ENCODE measurements at places on chromosomes 4 and X.

DNA sequence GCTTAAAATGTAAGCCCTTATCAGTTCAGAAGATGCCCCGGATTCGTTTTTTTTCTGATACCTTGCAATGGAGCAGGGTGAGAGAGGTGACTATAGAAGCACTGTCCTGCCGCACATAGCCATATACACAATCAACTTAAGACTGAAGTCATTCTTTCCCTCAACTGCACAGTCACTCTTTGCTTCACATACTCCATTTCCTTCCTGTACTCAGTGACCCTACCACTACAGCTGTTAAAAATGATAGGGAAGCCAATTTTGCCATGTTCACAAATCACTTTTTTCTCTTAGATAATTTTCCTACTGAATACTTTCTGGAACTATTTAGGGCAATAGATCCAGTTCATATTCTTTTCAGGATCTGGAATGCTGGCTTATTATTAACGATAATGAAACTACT, 300.0 kb downstream of the ANK2 start:
- no peak for DNase-seq

GRCh38 chr4:185424905-185425646, 688 bp downstream of the UFSP2 start:
- no peak for DNase-seq

DNA sequence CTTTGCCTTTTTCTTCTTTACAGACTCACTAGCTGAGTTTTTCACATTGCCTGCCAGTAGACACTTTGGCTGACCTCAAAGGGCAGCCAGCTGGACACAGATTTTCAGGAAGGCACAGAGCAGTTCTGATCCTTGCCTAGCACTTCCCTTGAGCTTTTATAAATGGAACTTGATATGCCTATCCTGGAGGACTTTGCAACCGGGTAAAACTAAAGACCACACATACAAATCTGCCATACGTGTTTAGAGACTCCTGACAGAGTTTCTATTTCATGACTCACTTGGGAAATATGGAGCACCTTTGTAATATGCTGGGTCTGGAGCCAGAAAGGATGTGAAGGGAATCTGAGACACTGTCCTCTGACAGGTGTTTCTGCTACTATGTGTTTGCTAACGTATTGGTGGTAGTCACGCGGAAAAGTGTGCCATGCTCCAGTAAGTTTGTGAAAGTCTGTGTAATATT, 56.7 kb upstream of the RASSF6 start:
- DNase-seq, result no peak

- DNase-seq, result no peak
Measured at GRCh38 chrX:48493890-48494364, 14.9 kb upstream of the PORCN start.

DNA sequence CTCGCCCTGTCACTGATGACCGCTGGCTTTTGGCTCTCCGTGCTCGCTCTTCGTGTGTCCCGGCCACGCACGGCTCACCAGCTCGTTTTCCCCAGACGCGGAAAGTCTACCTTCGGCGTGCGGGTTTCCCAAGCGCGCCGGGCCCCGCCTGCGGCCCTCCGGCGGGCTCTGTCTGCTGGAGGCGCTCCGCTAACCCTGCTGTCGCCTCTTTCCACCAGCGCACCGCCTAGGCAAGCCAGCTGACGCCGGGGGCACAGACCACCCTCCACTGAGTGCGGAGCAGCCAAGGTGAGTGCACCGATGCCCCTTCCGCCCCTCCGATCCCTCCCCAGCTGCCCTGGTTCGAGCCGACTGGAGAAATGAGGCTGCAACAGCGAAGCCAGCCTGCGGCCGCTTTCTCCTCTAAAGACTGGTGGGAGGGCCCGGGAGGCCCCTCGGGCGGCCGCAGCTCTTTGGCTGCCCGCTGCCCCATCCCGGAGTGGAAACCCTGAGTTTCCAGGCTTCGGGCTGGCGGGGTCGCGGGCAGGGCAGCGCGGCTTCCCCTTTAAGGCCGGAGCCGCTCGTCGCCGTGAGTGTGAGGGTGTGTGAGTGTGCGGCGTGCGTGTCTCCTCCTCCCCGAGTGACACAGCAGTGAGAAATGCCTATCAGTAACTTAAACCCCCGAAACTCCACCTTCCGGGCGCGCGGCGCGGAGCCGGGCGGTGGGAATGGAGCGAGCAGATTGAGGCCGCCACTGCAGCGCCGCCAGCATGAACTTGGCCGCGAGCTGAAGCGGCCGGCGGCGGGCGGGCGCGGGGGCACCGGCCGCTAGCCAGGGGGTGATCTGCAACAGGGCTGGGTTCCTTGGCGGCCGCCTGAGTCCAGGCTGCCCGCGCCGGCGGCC, at the start of gene MAMLD1:
Gene MAMLD1, plus strand, starts transcription at position 719 of the 883 bp plus-strand sequence. CDS start 82,200 bp downstream, outside the sequence.
- DNase-seq, result no peak

DNA sequence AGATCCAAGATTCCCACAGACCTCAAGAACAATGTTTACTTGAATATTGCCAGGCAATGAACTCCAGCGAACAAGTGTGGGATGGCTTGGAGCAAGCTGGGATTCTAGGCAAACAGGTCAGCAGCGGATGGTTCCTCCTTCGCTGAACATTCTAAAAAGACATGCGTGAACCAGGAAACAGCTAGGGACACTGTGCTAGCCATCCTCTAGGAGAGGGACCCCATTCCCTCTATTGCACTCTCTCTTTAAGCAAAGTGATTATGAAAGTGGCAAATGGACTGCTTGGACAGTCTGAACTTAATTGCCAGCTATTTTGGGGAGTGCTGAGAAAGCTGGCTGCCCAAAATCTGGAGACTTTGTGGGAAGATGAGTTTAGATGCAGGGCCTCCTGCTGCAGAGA, 29.9 kb upstream of the TEC start:
- no peak for DNase-seq

- DNase-seq, result no peak
Measured at GRCh38 chr4:1770245-1770644, 22.8 kb upstream of the FGFR3 start.

GRCh38 chr4:7280926-7281690, 88.8 kb downstream of the SORCS2 start:
- DNase-seq, result no peak
